ENCODE measurements at places on chromosomes 6 and 20.
A peak's percentile ranks its signal among the peaks of the same experiment; 100 is the strongest.

DNA sequence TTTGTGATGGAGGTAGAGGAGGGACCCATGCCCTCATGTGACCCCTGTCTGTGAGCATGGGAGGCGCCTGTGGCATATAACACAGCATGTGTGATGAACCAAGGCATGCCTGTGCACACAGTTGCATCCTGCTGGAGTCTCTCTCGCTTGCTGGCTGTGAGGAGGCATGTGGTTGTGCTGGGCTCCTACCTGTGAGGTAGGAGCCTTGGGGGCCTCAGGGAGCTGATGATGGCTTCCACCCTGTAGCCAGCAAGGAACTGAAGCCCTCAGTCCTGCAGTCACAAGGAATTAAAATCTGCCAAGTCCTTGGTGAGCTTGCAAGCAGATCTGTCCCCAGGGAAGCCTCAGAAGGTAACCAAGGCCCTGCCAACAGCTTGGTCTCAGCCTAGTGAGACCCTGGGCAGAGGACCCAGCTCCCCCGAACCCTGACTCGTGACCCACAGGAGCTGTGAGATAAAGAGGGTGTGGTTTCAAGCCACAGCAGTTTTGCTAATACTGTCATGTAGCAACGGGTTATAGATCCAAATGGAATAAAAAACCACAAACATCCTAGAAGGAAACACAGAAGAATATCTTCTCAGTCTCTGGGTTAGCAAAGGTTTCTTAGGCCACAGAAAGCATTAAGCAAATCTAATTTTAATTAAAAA, 145.7 kb downstream of the WDR27 start:
- no peak for DNase-seq

- no peak for DNase-seq
These were observed 18.2 kb upstream of the MYB start for GRCh38 chr6:135162678-135163439.

GRCh38 chr6:2562721-2563451, 187.8 kb downstream of the MYLK4 start:
- no peak for DNase-seq

DNA sequence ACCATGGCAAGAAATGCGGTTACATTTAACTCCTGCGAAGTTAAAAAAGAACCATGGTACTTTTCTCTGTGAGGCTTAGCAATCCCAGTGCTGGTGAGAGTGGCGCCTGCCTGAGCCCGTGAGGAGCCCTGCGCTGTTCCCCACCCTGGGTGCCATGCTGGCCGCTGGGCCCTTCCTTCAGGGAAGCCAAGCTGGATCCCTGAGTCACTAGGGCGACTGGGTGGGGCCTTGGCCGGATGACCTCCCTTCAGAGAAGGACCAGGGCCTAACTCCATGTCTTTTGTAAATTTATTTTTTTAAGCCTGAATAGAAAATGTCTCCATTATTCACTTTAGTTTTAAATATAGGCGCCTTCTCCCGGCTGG, 209.1 kb downstream of the ERMARD start:
- DNase-seq = no peak

DNA sequence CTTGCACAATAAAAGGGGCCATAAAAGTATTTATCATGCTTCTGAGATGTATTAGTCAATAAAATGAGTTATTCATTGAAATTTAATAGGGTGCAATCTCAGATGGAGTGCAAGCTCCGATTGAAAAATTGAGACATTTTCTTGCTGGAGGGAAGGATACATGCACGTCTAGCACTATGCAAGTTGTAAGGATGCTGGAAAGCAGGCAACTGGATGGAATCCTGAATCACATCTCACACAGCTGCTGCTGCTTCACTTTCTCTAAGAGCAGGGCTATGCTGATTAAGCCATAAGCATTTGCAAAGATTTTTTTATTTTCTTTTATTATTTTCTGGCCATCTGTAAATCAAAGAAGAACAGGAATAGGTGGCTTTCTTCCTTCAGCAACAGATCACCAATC, 308.8 kb upstream of the EPHA7 start:
- DNase-seq = no peak

GRCh38 chr20:3115190-3116107, 30.9 kb upstream of the AVP start:
- peak; percentile 2 for DNase-seq

DNA sequence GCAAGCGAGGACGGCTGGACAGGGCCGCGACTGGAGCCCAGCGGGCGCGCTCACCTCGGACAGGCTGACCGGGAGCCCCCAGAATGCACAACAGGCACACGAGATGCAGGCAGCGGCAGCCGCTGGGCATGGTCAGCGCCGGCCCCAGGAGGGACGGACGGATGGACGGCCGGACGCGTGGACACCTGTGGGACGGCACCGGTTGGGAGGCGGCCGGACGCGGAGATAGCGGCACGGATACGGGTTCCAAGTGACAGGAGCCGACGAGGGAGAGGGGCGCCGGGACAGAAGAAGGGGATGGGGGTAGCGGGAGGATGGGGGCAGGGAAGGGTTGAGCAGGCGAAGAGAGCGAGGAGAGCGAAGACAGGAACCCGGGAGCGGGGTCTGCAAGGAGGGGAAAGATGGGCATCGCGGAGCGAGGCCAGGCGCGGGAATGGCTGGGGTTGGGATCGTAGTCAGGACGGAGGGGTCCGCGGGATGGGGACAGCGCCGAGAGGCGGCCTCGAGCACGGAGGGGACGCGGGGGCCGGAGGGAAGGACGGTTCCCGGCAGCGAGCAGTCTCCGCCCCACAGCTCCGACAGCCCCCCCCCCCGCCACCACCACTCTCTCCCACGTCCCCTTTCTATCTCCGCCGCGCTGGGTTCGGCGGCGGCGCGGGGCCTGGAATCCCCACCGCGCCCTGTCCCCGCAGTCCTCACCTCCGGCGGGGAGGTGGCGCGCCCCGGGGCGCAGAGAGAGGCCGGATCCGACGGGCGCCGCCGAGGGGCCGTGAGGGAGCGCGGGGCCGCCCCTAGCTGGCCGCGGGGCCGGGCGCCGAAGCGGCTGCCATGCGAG, 435 bp downstream of the DLK2 start:
- DNase-seq = no peak

- DNase-seq = no peak
These were observed 438.0 kb upstream of the IMPG1 start for GRCh38 chr6:76510489-76510888.

DNA sequence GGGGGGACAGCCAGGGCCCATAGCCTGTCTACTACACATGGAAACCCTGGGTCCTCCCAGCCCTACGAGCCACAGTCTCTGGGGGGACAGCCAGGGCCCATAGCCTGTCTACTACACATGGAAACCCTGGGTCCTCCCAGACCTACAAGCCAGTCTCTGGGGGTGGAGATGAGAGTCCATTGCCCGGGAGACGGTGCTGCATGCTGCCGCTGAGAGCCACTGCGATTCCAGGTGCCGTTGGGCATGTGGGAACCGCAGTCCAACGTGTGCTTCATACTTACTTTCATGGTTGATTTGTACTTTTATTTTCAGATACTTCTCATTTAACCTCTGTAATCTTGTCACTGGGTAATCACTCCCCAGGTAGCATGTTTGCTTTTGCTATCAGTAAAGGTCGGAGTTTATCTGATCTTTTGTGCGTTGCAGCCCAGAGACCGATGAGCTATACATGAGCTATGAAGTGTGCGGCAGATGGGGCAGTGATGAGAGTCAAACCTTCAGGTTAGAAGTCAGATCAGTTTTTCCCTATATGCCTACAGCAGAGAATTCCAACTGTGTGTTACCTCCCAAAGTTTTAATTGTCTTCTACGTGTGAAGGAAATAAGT, 58.2 kb downstream of the SMOC2 start:
- no peak for DNase-seq

DNA sequence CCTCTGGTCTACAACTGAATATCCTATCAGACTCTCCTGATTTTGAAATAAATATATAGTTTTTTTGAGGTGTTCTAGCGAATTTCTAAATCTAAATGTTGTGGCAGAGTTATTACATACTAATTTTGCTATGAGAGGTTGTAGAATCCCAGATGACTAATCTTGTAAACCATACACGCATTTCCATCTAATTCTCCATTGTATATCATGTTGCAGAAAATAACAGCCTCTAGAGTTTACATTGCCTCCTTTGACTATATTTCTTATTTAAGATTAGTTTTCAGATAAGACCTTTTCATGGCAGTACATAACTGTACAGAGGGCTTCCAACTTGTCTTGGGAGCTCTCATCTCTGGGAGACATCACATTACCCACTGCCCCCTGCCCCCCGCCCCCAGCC, 22.9 kb downstream of the PTPN1 start:
- DNase-seq = no peak

DNA sequence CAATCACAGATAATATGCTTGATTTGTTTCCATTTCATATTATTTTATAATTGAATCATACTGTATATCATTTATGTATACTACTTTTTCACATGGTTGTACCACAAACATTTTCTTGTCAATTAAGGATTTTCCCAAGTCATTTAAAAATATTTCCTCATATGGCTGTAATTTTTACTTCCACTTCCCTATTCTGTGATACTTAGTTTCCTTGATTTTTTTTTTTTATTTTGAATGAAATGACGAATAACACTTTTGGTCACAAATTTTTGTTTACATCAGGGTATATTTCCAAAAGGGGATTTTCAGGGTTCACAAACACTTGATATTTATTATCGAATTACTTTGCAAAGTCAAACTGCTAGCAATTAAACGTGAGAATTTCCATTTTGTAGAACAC, 515.6 kb downstream of the KIF16B start:
- no peak for DNase-seq

- DNase-seq = peak; percentile 18
These were observed 278.6 kb downstream of the TBC1D32 start for GRCh38 chr6:121055572-121056163.

DNA sequence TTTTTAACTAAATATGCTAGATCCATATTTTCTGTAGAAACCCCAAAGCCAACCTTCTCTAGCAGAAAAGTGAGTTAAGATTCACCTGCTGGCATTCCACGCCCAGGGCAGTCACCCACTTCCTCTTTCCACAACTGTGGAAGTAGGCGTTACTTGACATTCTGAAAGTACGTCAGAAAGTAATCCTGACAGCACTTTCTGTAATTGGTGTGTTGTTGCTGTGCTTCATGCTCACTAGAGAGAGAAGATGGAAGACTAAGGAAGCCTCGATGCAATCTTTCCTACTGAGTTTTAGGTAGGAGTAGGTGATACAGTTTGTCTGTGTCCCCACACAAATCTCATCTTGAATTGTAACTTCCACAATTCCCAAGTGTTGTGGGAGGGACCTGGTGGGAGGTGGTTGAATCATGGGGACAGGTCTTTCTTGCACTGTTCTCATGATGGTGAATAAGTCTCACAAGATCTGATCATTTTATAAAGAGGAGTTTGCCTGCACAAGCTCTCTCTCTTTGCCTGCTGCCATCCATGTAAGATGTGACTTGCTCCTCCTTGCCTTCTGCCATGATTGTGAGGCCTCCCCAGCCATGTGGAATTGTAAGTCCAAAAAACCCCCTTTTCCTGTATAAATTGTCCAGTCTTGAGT, 101.1 kb downstream of the MAP3K7 start:
- DNase-seq = no peak

GRCh38 chr6:147192278-147192911, 11.8 kb upstream of the STXBP5 start:
- DNase-seq = peak; percentile 85

DNA sequence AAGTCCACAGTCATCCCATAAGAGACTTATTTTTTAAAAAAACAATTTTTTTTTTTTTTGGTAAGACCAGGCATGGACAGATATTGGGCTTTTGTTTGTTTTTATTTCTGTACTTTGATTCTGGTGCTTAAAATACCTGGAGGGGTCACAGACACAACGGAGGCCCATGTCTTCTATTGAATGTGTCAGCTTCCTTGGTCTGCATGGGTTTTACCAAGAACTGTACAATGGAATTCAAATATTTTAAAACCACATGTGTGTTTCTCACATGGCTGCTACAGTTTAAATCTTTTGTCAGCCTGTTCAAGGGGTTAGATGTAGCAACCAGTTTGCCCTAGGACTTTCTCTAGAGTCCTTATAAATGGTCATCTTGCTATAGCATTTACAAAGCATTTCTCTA, 139.8 kb downstream of the SOX4 start:
- DNase-seq = no peak

DNA sequence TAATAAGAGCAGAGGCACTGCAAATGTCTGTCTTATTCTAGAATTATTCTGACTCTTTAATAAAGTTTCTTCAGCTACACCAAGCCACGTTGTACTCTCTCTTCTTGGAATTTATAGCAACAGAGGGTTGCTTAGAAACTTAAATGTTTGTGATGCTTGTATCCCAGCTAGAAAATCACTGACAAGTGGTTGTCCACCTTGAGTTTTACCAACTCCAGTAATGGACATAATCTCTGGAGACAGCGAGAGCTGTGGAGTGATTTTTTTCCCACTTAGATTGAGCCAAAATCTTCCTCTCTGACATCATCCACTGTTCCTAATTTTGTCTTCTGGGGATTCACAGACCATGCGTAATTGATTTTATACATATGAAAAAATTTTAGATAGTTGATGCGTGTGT, 8.0 kb downstream of the ECT2L start:
- DNase-seq = no peak

DNA sequence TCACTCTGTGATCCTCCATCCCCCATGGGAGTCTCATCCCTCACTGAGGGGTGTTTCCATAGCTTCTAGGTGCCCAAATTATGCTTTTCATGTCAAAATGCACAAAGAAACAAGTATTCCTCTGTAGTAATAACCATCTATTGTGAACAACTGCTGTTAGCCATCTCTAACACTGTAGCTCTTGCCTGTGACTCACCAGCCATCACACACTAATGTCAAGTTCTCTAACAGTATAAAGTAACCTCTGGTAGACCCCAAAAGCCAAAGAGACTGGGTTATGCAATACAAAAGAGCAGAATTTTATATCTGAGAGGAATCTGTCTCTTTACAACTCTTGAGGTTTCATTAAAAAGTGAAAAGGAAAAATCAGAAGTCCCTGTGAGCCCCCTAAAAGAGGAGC, 25.4 kb upstream of the IYD start:
- no peak for DNase-seq

- no peak for DNase-seq
These were observed 78.4 kb downstream of the HDGFL1 start for GRCh38 chr6:22647719-22648118.

GRCh38 chr20:51784299-51784698, 16.1 kb upstream of the ATP9A start:
- DNase-seq = no peak

GRCh38 chr20:57653546-57653900, 33.3 kb upstream of the ZBP1 start:
- no peak for DNase-seq

- DNase-seq = peak; percentile 84
These were observed 8.2 kb downstream of the SLC17A2 start for GRCh38 chr6:25922301-25922700.

All from LNCaP clone FGC (cell line).